GM12891 (cell line): ENCODE measurements at places on chromosomes 7 and 10.

DNA sequence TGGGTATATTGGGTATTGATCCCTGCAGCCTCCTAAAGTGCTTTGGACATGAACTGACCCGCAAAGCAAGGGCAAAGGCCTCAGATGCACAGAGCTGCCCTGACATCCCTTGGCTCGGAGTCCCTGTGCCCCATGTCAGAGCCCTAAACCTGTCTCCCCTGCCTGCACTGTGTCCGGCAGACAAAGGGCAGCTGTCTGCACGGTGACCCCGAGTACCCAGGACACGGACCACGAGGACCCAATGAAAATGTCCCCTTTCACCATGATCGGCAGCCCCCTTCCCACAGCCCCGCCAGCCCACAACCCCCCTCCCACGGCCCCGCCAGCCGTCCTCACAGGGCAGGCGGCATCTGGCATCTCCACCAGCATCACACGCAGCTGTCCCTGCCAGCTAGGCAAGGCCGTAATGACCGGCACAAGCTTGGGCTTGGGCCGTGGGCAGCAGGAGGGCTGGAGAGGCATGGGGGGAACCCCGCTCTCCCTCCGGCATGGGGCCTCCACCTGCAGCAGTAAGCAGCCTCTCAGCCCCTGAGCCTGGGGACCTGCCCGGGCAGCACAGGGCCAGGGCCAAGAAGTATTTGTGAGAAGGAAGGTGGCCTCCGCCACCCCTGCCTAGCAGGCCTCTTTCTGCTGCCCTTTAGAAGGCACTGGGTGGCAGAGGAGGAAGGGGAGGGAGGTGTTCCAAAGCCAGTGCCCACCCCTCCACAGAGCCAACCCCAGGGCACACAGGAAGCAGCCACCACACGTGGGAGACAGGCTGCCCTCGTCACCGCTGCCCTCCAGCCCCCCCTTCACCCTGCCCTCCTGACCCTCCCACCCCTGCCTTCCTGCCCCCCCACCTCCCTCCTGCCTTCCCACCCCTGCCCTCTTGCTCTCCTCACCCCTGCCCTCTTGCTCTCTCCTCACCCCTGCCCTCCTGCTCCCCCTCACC is 10.1 kb downstream of the NUDT1 start:
- no peak for DNase-seq

- DNase-seq: no peak
Observed at GRCh38 chr10:116947841-116948529, 57.0 kb downstream of the SHTN1 start.

DNA sequence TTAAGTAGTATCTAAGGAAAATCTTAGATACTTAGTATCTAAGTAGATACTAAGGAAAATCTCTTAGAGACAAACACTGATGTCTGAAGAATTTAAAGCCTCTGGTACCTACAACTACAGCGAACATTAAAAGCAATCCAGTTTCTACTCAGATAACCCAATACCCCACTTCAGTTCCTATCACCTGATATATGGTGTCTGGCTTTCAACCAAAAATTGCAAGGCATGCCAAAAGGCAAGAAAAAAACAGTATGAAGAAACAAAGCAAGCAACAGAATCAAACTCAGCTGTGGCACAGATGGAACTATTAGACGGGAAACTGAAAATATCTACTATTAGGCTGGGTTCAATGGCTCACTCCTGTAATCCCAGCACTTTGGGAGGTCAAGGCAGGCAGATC is 31.1 kb downstream of the ARHGAP12 start:
- no peak for DNase-seq

GRCh38 chr10:86419101-86419500 is 52.5 kb upstream of the GRID1 start:
- no peak for DNase-seq

DNA sequence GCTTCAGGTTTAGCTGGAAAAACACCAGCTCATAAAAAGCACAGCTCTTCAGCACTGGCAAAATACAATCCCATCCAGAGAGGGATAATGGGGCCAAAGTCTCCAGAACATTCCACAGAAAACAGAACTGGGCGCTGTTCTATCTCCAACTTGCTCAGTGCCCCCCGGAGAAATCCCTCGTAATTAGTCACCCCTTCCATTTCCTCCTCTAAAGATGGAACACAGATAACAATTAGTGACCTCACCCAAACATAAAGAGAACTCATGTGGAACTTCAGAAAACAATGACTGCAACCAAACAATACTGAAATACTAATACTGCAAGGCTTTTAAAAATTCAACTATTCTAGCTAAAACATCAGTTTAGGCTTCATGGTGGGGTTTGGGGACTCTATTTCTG is 46.3 kb downstream of the KIAA1549 start:
- no peak for DNase-seq

- no peak for DNase-seq
Observed at GRCh38 chr7:73885975-73886798, 25.2 kb downstream of the TMEM270 start.

- DNase-seq: no peak
Observed at GRCh38 chr7:34165466-34165865, 260.1 kb downstream of the BMPER start.

DNA sequence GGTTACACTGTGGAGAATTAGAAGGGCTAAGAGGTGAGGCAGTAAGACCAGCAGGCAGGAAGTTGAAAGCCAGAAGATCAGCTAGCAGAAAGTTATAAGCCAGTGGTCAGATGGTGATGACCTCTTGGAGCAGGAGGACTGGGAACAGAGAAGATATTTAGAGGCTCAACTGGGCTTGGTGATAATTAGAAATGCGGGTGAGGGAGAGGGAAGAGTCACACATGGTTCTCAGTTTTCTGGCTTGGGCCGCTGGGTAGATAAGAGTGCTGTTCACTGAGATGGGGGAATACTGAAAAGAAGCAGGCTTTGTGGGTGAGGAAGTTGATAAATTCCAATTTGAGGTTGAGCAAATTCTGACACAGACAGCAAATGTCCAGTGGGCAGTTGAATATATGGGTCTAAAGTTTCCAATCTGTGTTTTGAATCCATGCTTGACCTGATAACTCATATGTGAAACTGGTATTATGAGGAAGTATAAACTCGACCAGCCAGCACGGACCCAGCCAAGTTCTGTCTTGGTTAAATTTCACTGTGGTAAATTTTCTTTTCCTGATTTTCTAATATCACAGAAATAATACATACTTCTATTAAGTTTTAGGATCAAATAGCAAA is 22.7 kb downstream of the LSMEM1 start:
- no peak for DNase-seq

DNA sequence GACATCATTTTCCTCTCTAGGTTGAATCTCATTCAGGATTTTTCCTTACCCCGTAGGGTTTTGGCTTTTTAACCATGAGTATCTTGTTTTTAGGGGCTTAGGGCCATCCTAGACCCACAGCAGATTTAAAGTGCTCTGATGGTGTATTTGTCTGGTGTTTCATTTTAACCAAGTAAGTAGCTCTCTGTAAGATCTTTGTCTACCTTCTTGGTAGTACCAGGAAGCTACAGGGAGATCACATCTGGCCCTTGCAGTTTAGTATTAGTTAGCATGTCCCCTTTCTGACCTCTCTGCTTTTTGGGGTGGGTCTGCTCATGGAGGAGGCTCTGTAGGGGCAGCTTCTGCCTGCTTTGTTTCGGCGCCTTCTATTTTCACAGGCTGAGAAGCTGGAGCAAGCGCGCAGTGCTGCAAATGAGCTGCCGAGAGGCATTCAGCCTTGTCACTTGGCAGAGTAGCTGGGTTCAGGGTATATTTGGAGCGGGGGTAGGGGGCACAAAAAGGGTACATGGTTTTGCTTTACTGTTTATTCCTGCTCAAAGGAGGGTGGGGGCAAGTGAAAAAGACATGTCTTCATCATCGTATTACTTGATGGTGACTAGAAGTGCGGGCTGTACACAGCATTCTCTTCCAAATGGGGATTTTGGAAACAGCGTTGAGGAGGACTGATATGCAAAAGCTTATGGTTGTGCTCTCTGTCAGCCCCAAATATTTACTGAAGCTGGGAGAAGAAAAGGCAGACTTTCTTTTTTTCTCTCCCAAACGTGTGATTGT is 146.3 kb downstream of the CELF2 start:
- DNase-seq: no peak

DNA sequence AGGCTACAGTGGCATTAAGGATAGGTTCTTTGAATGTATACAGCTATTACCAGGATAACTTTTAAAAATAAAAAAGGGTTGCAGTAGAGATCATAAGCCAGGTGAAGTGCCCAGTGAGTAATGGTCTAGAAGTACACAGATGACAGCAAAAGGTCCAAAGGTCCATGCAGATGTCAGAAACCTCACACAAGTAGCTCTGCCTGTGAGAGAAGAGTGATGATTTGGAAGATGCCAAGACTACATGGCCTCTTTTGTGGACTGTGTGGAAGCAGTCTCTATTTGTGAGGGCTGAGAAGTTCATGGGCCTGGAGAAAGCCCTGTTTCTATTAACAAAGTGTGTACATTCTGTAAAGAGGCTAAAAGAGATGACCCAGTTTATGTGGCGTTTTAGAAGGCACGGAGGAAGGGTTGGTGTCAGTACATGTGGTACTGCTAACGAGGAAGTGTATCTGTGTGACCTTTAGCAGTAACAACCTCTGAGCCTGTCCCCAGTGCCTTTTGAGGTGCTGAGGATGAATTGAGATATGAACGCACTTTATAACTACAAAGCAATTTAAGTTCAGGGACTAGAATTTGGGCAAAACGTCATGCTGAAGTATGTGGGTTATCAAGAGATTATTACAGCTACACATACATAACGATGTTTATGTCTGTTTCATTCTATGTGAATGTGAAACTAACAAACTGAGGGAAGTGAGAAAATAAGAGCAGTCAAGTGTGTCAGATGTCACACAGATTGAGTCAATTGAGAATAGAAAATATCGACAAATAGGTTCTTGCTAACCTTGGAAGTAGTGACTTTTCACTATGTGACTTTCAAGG is 7.6 kb downstream of the CYCS start:
- no peak for DNase-seq

- DNase-seq: no peak
Observed at GRCh38 chr7:128373606-128374005, 12.1 kb upstream of the PRRT4 start.

- DNase-seq: no peak
Observed at GRCh38 chr10:92822060-92822634, 26.2 kb upstream of the EXOC6 start.

GRCh38 chr7:129789652-129790051 is 163.1 kb downstream of the UBE2H start:
- no peak for DNase-seq

GRCh38 chr7:55563596-55564325 is 8.5 kb downstream of the VOPP1 start:
- no peak for DNase-seq

DNA sequence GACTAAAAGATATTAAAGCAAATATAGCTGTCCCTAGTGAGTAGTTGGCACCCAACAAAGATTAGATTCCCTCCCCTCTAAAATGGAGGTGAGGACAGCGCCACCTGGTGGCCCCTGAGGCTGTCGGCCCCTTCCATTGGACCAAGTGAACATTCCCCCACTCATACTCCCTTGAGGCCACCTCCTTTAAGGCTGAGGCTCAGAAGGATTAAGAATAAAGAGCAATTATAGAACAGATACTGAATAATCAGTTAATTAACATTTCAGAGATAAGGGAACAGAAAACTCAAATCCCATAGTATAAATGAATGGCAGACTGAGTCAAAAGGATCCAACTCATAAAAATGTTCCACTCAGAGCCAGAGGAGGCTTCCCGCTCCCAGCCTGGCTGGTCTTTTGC is 130.4 kb upstream of the GHITM start:
- DNase-seq: no peak

GRCh38 chr7:28200598-28200997 is 20.0 kb upstream of the JAZF1 start:
- no peak for DNase-seq

GRCh38 chr10:77144656-77145055 is 493.0 kb downstream of the KCNMA1 start:
- DNase-seq: no peak

DNA sequence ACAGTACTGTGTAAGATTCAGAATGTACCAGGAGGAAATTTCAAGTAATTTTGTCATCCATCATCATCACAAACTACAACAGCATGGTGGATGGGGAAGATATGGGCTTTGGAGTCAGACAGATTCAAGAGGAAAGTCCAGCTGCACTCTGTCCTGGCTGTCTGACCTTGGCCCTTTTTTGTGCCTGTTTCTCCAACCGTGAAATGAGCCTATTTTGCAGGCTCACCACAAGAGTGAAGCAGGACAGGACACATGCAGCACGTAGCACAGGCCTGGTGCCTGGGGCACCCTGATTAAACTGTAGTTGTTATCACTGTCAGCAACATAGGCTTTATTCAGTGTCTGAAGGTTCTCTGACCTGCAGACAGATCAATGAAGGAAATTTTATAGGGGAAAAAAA is 37.6 kb downstream of the RHOBTB1 start:
- DNase-seq: no peak

- no peak for DNase-seq
Observed at GRCh38 chr10:31468536-31468859, 149.5 kb downstream of the ZEB1 start.

GRCh38 chr7:34973400-34973760 is 63.9 kb downstream of the DPY19L1 start:
- no peak for DNase-seq

DNA sequence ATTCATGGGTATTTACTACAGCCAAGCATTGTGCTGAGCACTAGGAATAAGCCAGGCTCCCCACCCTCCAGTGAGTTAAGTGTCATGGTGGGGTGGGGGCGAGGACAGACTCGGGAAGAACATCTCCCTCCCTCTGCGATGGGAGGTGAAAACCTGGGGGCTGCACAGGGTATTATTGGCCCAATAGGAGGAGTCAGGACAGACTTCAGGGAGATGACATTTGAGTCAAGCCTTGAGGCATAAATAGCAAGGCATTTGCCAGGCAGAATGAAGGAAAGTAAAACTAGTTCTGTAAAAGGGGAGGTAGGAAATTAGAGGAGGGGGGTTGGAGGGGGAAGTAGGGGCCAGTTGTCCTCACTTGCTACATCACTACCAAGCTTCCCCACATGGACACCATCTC is 18.9 kb downstream of the NKX2-3 start:
- DNase-seq: no peak

GRCh38 chr7:157611341-157611740 is 274.5 kb downstream of the DNAJB6 start:
- DNase-seq: no peak

- no peak for DNase-seq
Observed at GRCh38 chr10:101337836-101338235, 16.1 kb upstream of the BTRC start.

DNA sequence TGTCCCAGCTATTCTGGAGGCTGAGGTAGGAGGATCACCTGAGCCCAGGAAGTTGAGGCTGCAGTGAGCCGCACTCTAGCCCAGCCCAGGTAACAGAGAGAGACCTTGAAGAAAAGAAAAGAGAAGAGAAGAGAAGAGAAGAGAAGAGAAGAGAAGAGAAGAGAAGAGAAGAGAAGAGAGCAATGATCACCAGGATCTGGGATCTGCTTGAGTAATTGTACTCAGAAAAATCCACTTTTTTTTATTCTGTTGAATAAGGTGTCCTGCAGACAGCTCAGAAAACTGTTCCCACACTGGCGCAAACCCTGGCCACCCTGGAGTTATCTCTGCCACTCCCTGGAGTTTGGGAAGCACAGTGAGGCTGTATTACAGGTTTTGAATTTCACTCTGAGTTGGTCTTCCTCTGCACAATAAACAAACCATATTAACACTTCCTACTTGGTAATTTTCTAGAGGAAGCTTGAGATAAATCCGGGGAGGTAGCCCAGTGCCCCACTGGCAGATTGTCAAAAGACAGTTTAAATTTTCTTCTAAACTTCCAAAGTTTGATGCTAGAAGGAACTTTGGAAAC is 9.6 kb upstream of the OAT start:
- DNase-seq: no peak
